ENCODE measurements at places on chromosomes 7 and 10.

DNA sequence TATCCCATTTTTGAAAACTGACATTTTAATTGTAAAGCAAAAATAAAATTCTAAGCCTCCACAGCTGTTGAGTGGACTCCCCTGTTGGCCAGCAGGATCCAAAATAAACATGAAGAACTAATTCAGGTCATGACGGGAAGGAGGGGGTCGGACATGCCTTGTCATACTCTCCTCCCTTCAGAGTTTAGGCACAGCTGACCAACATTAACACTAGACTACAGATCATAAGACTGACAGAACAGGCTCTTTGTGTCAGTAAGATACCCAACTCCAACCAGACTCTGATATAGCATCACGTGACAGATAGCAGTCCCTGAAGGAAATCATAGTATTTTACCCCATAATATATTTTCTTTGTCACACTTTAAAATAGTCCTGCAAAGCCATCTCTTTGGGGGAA is 20.9 kb upstream of the ZNF12 start:
- H3K4me3 ChIP-seq: no peak overlapping the region
- DNase-seq: no peak
- H3K27me3 ChIP-seq: peaks cover 13% of the 10 kb centered on the region
- H3K4me1 ChIP-seq: peaks cover 16% of the 10 kb centered on the region
- peaks cover 6% of the 10 kb centered on the region for H3K36me3 ChIP-seq
- H3K27ac ChIP-seq: no peak overlapping the region

- H3K4me1 ChIP-seq: peaks cover 5% of the 10 kb centered on the region
- H3K27me3 ChIP-seq: peaks cover 15% of the 10 kb centered on the region
- no peak overlapping the region for H3K27ac ChIP-seq
- H3K4me3 ChIP-seq: no peak overlapping the region
- no peak for DNase-seq
Observed at GRCh38 chr7:103951311-103951710, 38.1 kb downstream of the RELN start.

- peaks cover 18% of the 10 kb centered on the region for H3K4me1 ChIP-seq
- DNase-seq: no peak
- H3K27ac ChIP-seq: no peak overlapping the region
Observed at GRCh38 chr7:155471718-155472117, 13.8 kb downstream of the EN2 start.

DNA sequence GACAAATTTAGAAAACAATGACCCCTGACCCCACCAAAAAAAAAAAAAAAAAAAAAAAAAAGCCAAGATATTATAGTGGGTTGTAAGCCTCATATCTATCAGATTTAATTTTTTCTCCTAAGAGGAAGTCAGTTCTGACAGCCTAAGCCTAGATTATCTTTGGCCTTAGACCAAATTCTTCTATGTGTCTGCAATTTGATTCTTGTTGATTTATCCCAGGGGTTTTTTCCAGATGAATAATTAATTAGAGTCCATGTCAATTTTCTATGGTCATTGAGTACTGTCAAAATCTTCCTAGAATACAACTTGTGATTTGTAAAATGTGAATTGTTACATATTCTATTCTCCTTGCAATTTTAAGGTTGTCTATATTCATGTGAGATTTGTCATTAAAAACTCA is 151.6 kb upstream of the CACNA2D1 start:
- H3K4me3 ChIP-seq: no peak overlapping the region
- peaks cover 15% of the 10 kb centered on the region for H3K4me1 ChIP-seq
- no peak overlapping the region for H3K27ac ChIP-seq
- DNase-seq: no peak
- H3K27me3 ChIP-seq: peaks cover 3% of the 10 kb centered on the region
- no peaks in the 10 kb centered on the region for H3K36me3 ChIP-seq

DNA sequence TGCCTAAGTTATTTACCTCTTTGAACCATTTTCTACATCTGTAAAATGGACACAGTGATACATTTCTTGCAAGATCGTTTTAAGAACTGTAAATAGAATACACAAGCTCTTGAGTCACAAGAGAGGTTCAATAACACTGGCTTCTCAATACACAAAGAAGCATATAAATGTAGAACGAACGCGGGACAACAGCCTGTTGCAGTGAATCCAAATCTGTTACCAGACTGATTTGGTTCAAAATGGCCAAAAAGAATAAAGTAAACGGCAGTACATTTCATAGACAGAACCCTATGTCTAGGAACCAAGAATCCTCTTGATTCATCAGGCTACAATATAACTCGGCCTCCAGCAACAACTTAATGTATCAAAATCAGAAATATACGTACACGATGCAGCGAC is 701 bp downstream of the MTPAP start:
- H3K36me3 ChIP-seq: no peaks in the 10 kb centered on the region
- peak overlapping the region; percentile 92 for H3K4me3 ChIP-seq
- peaks cover under 1% of the 10 kb centered on the region for H3K27me3 ChIP-seq
- DNase-seq: peak; percentile 3
- H3K27ac ChIP-seq: peak overlapping the region; percentile 98

DNA sequence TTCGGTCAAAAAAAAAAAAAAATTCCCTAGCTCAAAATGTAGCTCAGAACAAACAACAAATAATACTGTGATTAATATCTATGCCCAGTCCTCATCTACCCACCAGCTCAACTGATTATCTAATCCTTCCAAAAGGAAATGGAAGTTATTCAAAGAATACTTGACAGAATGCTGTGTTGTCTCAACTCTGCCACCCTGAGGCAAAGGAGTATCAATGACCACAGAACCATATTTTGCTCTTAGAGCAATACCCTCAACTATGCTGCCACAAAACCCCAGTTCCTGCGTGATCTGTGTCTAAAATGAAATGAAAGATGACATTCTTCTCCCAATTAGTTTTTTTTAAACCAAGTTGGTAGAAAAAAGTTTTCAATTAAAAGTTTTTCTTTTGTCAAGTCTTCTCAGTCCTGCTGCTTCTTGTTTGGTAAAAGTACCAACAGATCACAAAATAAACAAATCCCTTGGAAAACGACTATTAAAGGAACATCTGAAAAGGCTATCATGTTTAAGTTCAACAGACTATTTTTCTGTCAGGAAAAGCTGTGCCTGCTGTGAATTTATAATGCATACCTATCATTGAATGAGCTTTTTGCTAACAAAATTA is 21.6 kb downstream of the RBM28 start:
- no peak overlapping the region for H3K27ac ChIP-seq
- no peaks in the 10 kb centered on the region for H3K27me3 ChIP-seq
- no peak for DNase-seq
- H3K36me3 ChIP-seq: peaks cover 51% of the 10 kb centered on the region
- H3K4me1 ChIP-seq: no peaks in the 10 kb centered on the region

DNA sequence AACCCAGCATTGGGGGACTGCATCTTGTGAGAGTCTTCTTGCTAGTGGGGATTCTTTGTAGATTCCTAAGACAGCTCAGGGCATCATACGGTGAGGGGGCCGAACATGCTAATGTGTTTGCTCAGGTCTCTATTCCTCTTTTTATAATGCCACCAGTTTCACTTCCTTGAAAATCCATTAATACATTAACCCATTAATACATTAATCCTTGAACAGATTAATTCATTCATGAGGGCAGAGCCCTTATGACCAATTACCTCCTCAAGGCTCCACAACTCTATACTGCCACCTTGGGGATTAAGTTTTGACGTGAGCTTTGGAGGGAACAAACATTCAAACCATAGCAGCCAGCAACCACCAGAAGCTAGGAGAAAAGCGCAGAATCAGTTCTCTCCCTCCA is 67.2 kb upstream of the POT1 start:
- H3K36me3 ChIP-seq: peaks cover 3% of the 10 kb centered on the region
- DNase-seq: no peak
- H3K27ac ChIP-seq: no peak overlapping the region
- H3K4me3 ChIP-seq: no peak overlapping the region

DNA sequence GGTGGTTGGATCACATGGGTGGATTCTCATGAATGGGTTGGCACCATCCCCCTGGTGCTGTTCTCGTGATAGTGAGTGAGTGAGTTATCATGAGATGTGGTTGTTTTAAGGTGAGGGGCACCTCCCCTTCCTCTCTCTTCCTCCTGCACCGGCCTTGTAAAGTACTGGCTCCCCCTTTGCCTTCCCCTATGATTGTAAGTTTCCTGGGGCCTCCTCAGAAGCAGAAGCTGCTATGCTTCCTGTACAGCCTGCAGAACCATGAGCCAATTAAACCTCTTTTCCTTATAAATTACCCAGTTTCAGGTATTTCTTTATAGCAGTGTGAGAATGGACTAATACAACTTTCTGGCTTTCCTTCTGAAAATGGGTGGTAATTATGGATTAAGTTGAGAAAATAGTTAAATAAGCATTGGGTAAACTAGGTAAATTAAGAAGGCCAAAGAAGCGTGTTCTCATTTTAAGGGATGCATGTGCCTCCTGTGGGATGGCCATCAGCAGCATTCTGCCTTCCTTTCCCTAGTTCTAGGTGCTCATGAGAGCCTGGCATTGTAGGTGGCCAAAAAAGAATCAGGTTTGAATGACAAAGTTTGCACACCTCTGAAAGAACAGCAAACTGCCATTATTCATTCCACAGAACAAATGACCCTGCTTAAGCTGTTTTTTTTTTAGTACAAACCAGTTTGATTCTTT is 241.4 kb upstream of the CCDC6 start:
- H3K4me1 ChIP-seq: peaks cover 36% of the 10 kb centered on the region
- H3K27ac ChIP-seq: peak overlapping the region; percentile 81
- no peak for DNase-seq
- peaks cover 32% of the 10 kb centered on the region for H3K36me3 ChIP-seq
- H3K4me3 ChIP-seq: no peak overlapping the region

- H3K36me3 ChIP-seq: peaks cover 4% of the 10 kb centered on the region
- no peak overlapping the region for H3K27ac ChIP-seq
- no peak overlapping the region for H3K4me3 ChIP-seq
- no peaks in the 10 kb centered on the region for H3K4me1 ChIP-seq
- no peaks in the 10 kb centered on the region for H3K27me3 ChIP-seq
Observed at GRCh38 chr7:24690251-24690650, 67.0 kb downstream of the GSDME start.

DNA sequence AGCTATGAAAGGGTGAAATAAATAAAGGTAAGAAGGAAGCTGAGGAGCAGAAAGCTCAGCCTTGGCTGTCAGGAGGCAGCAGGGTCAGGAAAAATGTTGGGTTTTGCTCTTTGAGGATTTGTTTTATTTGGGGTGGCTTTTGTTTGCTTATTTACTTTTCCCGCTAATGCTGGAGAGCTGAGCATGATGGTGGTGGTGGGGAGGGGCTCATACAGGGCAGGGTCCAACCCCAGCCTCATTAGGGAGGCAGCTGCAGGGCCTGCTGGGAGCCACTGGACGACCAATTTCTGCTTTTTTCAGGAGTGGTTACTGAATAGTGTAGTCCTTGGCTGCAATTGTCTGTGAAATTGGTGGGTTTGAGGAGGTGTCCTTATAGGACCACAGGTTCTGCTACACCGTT is 36.3 kb downstream of the CCM2 start:
- no peaks in the 10 kb centered on the region for H3K27me3 ChIP-seq
- H3K27ac ChIP-seq: peak overlapping the region; percentile 10
- H3K4me1 ChIP-seq: peaks cover 15% of the 10 kb centered on the region

DNA sequence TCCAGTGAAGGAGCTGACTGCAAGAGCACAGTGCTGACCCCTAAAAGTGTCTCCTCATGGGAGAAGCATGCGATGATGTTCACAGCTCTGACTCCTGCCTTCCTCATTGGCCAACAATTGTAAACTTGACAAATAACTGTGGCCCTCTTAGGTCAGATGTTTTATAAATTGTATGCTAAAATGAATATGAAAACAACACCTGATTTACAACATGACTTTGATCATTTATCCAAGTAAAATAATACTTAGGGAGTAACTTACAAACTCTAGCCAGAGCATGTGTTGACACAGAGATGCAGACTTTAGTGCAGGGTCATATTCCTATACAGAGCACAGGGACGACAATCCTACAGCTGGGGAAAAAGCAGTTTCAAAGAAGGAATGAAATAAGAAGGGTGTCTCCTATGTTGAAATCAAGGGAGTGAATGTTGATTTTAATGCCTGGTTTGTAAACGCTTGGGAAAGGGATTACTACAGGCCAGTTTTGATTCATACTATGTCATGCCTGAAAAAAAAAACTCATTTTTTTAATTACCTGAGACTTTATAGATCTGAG is 391.4 kb upstream of the AKR1E2 start:
- no peak for DNase-seq
- H3K4me3 ChIP-seq: no peak overlapping the region
- peaks cover 39% of the 10 kb centered on the region for H3K4me1 ChIP-seq

GRCh38 chr7:155975490-155975889 is 163.2 kb upstream of the SHH start:
- H3K27ac ChIP-seq: no peak overlapping the region
- peaks cover 54% of the 10 kb centered on the region for H3K27me3 ChIP-seq
- no peak for DNase-seq
- no peak overlapping the region for H3K4me3 ChIP-seq
- no peaks in the 10 kb centered on the region for H3K36me3 ChIP-seq

GRCh38 chr7:128060018-128060417 is 28.8 kb upstream of the LRRC4 start:
- DNase-seq: no peak
- no peak overlapping the region for H3K27ac ChIP-seq
- H3K27me3 ChIP-seq: no peaks in the 10 kb centered on the region

DNA sequence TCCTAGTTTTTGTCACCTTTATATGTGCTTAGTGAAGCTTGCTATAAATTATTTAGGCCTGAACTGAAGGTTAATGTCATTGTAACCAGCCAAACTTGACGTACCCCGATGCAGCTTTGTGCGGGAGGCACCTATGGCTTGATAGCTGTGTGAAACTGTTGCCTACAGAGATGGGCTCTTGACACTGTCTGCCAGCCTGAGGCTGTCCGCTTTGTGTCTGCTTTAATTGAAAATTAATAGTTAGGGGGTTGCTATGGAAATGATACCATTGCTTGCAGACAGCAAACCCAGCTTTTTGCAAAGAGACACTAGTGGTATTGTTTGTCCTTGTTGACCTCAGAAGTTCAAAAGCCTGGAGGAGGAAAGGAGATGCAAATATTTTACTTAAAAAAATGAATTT is 2.1 kb upstream of the FOXP2 start:
- H3K27ac ChIP-seq: no peak overlapping the region
- H3K27me3 ChIP-seq: peaks cover 21% of the 10 kb centered on the region
- H3K4me1 ChIP-seq: peaks cover 9% of the 10 kb centered on the region
- no peak for DNase-seq
- no peaks in the 10 kb centered on the region for H3K36me3 ChIP-seq

DNA sequence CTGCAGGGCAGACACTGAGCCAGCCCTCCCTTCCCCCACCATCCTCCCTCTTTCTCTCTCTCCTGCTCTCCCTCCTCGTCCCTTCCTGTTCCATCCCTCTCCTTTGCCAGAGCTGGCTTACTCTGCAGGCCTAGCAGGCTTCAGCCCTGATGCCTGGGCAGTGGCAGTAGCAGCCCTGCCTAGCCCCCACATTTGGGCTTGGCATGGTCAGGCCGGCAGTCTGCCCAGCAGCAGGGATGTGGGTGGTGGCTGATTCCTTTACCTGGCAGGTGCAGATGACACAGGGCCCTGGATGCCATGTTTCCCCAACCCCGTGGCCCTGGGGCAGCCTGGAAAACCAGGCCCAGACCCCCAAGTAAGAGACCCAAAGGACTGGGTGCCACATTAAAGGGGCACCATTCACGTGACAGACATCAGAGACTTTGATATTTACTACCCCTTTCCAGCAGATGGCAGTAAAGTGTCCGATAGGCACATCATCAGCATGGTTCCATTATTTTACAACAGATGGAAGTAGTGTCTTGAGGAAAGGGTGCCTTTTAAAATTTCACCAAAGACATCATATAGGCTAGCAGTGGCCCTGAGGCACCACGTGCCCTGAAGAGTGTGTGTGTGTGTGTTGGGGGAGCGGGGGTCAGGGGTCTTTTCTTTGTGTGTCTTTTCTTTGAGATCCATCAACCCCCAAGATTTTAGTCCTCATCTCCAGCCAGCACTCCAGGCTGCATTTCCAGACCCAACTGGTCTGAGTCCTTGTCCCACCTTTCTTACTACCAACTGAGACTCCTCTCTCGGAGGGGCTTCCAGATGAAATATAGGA is 5.9 kb downstream of the KCP start:
- peaks cover 17% of the 10 kb centered on the region for H3K36me3 ChIP-seq
- H3K4me1 ChIP-seq: peaks cover 6% of the 10 kb centered on the region

Data from mesothelial cell of epicardium (in vitro differentiated cells).